ENCODE measurements at places on chromosomes 4 and X.

GRCh38 chrX:46777971-46778810 lies 19.3 kb upstream of the SLC9A7 start:
- peak; percentile 45 for DNase-seq

- DNase-seq: no peak
Measured at GRCh38 chrX:154028502-154029184, 8.9 kb upstream of the IRAK1 start.

DNA sequence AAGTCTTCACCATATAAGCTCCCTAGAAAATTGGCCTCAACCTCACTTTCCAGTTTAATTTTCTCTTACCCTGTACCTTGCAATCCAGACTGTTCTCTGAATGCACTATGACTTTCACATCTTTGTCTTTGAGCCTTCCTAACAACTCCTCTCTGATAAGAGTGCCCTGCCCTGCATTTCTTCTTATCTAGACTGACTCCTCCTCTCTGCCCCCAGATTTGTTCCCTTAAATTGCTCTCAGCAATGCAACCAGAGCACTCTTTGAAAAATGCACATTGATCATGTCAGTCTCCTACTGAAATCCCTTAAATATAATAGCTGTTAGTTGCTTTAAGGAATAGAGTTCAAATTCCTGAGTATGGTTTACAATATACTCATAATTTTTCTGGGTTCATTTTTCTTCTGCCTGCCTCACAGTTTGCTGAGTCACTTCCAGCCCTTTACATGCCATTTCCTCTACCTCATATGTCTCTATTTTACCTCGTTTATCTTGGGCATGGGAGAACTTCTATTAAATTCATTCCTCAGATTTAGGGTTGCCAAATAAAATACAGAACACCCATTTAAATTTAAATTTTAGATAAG lies 582.7 kb upstream of the AADAT start:
- no peak for DNase-seq

DNA sequence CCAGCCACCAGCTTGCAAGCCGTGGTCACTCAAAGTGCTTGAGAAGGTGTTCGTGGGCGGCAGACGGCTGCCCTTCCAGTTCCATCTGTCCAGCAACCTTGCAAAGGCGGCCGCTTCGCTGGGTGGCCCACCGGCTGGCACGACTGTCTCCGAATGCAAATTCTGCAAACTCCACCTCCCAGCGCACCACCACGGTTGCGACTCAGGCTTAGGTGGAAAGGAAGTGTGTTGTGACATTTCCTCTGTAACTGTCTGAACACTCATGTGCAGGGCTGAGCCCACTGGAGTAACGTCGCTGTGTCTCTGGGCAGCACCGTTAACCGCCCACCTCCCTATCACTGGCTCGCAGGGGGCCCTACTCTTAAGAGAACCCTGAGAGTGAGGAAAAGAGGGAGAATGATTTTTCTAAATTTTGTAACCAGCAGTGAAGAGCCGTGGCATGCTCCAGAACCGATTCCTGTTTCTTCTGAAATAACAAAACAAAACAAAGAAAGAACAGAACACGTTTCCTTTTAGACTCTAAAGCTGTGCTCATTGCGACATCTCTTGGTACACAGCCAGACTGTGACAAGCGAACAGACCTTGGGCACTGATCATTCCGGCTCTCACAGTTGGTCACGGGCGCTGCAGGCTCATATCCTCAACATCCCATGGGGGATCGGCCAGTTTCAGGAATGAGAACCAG lies at the start of gene P2RY8:
TSS of gene P2RY8 (minus strand) at position 155 of the 685 bp plus-strand sequence. CDS start 70,627 bp downstream, outside the sequence.
- DNase-seq: peak; percentile 73

DNA sequence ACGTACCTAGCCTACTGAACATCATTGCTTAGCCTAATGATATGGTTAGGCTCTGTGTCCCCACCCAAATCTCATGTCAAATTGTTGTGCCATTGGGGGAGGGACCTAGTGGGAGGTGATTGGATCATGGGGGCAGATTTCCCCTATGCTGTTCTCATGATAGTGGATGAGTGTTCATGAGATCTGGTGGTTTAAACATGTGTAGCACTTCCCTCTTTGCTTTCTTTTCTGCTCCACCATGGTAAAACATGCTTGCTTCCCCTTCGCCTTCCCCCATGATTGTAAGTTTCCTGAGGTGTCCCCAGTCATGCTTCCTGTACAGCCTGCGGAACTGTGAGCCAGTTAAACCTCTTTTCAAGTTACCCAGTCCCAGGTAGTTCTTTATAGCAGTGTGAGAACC lies 102.6 kb downstream of the RAPGEF2 start:
- no peak for DNase-seq

DNA sequence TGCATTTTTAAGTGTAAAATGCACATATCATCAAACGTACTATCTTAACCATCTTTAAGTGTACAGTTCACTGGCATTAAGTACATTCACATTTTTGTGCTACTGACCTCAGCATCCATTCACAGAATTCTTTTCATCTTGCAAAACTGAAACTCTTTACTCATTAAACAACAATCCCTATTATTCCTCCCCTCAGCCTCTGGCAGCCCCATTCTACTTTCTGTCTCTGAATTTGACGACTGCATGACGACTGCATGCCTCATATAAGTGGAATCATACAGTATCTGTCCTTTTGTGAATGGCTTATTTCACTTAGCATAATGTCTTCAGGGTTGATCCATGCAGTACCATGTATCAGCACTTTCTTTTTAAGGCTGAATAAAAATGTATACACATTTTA lies 38.7 kb downstream of the CNKSR2 start:
- no peak for DNase-seq

DNA sequence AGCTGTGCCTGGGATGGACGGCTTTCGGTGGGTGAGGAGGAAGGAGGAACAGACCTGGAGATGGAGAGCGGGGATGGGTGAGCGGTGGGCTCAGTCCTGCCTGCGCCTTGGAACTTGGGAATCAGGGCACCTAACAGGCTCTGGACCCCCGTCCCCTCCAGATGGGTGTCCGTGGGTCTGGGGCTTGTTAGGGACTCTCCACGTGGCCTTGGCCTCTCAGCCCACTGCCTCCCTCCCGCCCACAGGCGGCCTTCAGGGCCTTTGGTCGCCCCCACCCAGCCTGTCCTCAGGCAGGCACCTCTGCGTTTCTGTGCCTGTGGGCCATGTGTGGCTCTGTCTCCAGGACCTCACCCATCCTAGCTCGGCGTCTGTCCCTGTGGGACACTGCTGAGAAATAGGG lies 29.0 kb downstream of the TRMT44 start:
- no peak for DNase-seq

- DNase-seq: no peak
Measured at GRCh38 chr4:184763150-184763780, 29.4 kb upstream of the CENPU start.

- DNase-seq: no peak
Measured at GRCh38 chrX:121322159-121322558, 274.7 kb downstream of the GLUD2 start.

DNA sequence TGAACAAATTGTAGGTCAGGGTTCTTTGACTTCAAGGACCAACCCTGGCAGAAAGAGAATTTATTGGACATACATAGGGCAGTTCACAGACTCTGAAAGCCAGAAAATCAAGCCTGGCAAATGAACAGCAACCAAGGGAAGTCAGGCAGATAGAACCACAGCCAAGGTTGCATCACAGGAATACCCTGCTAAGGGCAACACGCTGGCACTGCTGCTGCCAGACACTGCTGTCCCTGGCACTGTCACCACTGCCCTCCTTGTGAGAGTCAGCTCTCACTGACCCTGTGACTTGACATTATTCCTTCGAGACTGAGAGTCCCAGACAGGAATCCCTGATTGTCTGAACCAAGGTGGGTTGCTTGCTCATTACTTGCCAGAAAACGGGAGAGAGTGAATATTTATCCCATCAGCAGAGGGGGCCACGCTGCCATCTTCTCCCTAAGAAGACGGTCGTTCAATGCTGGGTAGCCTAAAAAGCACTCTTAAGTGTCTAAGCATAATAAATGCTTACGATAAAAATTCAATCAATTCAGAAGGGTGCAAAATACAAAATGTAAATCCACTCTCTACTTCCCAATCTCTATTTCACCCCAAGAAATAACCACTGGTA lies 23.2 kb upstream of the PTTG2 start:
- DNase-seq: no peak

GRCh38 chrX:46628460-46629371 lies 55.2 kb downstream of the CHST7 start:
- DNase-seq: peak; percentile 9

GRCh38 chrX:100479329-100479728 lies 69.3 kb upstream of the PCDH19 start:
- no peak for DNase-seq

DNA sequence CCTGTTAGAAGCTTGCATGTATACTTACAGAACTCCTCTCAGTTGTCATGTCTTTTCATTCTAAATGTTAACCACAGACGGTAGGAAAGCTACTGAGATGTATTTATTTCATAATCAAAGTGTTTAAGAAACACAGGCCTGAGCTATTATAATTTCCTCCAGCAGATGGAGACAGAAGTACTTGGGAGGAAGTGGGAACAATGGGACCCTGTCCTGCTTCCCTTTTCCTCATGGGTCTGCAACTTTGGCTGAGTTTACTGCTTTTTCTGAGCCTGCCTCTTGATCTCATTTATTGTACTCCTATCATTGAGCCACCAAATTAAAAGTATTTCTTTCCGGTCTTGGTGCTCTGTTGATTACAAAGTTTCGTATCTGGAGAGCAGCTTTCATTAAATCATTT lies 67.7 kb upstream of the SPANXN2 start:
- DNase-seq: peak; percentile 9

- DNase-seq: peak; percentile 1
Measured at GRCh38 chr4:10237131-10237530, 120.5 kb upstream of the WDR1 start.

DNA sequence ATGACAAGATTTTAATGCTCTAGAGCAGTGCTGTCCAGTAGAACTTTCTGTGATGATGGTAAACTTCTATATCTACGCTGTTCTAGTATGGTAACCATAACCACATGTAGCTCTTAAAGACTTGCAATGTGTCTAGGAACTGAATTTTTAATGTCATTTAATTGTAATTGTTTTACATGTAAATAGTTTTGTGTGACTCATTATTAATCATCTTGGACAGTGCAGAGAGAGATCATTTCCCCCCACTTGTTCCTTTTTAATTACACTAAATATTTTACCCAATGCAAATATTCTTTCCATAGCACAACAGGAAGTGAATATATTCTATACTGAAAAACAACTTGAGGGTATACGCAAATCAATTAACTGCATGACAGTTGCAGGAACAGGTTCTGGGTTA lies 5.8 kb downstream of the ATG4A start:
- DNase-seq: no peak

GRCh38 chrX:112440277-112440676 lies 239.5 kb downstream of the LHFPL1 start:
- no peak for DNase-seq

Data from H4 (cell line).